ENCODE measurements at places on chromosomes 6 and 20. TPM values are rescaled to one million over a fixed set of nuclear protein-coding genes. Genes with fewer than 3 reads are reported as not detected.
A peak's percentile ranks its signal among the peaks of the same experiment; 100 is the strongest.

GRCh38 chr6:130537447-130537846 lies 171.6 kb downstream of the TMEM200A start:
- DNase-seq, result no peak
- H3K4me1 ChIP-seq, result no peaks in the 10 kb centered on the region
- no peaks in the 10 kb centered on the region for H3K27me3 ChIP-seq
- H3K27ac ChIP-seq, result no peak overlapping the region

DNA sequence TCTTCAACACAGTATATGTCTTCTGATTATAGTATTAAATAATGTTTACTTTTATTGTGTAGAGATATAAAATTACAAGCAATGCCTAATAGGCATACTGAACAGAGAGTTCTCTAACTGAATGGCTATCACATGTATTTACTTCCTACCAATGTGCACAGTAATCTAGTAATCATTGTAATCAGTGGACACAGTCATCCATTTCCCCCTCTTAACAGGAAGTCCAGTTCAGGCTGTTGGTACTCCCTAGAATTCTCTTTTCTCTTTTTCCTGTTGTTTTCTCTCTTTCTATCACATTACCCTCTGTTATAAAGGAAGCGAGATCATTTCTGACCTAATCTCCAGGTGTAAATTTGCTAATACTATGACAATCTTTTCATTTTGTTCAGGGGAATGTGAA lies 172.5 kb downstream of the HTR1B start:
- no peak overlapping the region for H3K4me3 ChIP-seq
- no peaks in the 10 kb centered on the region for H3K4me1 ChIP-seq
- no peaks in the 10 kb centered on the region for H3K36me3 ChIP-seq
- DNase-seq, result no peak
- H3K27ac ChIP-seq, result no peak overlapping the region
- no peaks in the 10 kb centered on the region for H3K27me3 ChIP-seq

DNA sequence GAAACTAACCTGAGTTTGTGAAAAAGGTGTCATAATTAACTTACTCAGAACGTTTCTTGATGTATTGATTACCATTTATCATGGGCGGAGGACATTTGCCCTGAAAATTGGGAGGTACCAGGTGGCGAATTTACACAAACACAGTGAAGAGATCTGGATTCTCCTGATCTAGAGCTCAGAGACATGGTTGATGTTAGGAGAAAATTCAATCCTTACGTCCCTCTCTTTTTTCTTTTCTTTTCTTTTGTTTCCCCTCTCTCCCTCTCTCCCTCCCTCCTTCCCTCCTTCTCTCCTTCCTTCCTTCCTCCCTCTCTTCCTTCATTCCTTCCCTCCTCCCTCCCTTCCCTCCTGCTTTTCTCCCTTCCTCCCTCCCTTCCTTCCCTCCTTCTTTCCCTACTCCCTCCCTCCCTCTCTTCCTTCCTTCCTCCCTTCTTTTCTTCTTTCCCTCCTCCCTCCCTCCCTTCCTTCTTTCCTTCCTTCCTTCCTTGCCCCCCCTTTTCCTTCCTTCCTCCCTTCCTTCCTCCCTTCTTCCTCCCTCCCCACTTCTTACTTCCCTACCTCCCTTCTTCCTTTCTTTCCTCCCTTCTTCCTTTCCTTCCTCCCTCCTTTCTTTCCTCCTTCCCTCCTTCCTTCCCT lies 234.1 kb downstream of the OTOR start:
- no peaks in the 10 kb centered on the region for H3K36me3 ChIP-seq
- H3K4me1 ChIP-seq, result no peaks in the 10 kb centered on the region
- no peak overlapping the region for H3K27ac ChIP-seq
- H3K4me3 ChIP-seq, result no peak overlapping the region
- no peak for DNase-seq

- H3K4me1 ChIP-seq, result no peaks in the 10 kb centered on the region
- DNase-seq, result no peak
- H3K36me3 ChIP-seq, result no peaks in the 10 kb centered on the region
- H3K27ac ChIP-seq, result peak overlapping the region; percentile 45
- no peaks in the 10 kb centered on the region for H3K27me3 ChIP-seq
Observed at GRCh38 chr6:166473886-166474571, 91.3 kb upstream of the MPC1 start.

DNA sequence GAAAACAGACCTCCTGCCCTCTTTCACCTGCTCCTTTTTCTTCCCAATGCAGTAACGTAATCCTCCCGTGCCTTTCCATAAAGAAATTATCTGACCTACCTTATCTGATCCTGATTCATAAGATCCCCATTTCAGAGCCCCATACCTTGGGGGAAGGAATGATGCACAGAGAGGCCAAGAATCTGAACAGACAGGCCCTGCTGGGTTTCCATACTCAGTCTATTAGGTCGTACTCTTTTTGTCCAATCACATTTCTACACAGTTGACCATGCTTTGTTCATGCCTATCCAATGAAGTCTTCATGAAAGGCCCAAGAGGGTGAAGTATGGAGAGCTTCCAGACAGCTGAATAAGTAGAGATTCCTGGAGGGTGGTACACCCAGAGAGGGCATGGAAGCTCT lies 25.3 kb downstream of the SRPK1 start:
- H3K36me3 ChIP-seq, result peaks cover 19% of the 10 kb centered on the region
- no peaks in the 10 kb centered on the region for H3K4me1 ChIP-seq
- DNase-seq, result no peak

SDCBP2 gene
- 4.0 TPM for polyA plus RNA-seq

GRCh38 chr6:13303668-13304017 lies 24.7 kb downstream of the TBC1D7 start:
- H3K27me3 ChIP-seq, result no peaks in the 10 kb centered on the region
- H3K27ac ChIP-seq, result peak overlapping the region; percentile 55
- H3K4me1 ChIP-seq, result peaks cover 27% of the 10 kb centered on the region
- no peak overlapping the region for H3K4me3 ChIP-seq

PPP1R16B gene
- 0.91 TPM for polyA plus RNA-seq

GRCh38 chr6:19839237-19839546 lies 2.0 kb downstream of the ID4 start:
- H3K4me1 ChIP-seq, result no peaks in the 10 kb centered on the region
- peaks cover 10% of the 10 kb centered on the region for H3K36me3 ChIP-seq
- peak overlapping the region; percentile 75 for H3K4me3 ChIP-seq
- no peak overlapping the region for H3K27ac ChIP-seq

DNA sequence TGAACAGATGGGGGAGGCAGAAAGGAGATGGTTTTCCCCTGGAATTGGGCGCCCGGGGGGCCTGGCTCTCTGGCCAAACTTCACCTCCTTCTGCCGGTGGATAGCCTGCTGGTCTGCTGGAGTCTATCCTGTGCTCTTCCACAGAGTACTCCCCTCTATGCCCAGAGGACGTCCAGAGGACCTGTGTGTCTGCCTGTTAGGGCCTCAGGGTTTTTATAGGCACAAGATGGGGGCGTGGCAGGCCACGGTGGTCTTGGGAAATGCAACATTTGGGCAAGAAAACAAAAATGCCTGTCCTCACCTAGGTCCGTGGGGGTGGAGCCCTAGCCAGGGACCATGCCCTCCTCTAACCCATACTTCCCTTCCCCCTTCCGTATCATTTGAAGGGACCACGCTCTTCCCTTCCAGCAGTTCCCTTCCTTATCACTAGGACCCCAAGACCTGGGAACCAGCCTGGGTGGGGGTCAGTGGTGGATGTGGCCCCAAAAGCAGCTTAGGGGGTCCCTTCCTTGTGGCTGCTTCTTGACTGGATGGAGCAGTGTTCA lies 53.6 kb upstream of the ZNF337 start:
- peak overlapping the region; percentile 73 for H3K27ac ChIP-seq
- peak overlapping the region; percentile 33 for H3K4me3 ChIP-seq
- no peaks in the 10 kb centered on the region for H3K36me3 ChIP-seq
- H3K4me1 ChIP-seq, result peaks cover 9% of the 10 kb centered on the region

- no peaks in the 10 kb centered on the region for H3K36me3 ChIP-seq
- no peak overlapping the region for H3K27ac ChIP-seq
- no peaks in the 10 kb centered on the region for H3K4me1 ChIP-seq
- H3K27me3 ChIP-seq, result no peaks in the 10 kb centered on the region
Observed at GRCh38 chr20:61678437-61678836, 387.2 kb downstream of the TAF4 start.

GRCh38 chr20:24102290-24102689 lies 113.7 kb upstream of the GGTLC1 start:
- peak overlapping the region; percentile 73 for H3K27ac ChIP-seq
- no peak overlapping the region for H3K4me3 ChIP-seq

PDCD2 gene
- 82.1 TPM for polyA plus RNA-seq

SLC32A1 gene
- polyA plus RNA-seq, result not detected

DNA sequence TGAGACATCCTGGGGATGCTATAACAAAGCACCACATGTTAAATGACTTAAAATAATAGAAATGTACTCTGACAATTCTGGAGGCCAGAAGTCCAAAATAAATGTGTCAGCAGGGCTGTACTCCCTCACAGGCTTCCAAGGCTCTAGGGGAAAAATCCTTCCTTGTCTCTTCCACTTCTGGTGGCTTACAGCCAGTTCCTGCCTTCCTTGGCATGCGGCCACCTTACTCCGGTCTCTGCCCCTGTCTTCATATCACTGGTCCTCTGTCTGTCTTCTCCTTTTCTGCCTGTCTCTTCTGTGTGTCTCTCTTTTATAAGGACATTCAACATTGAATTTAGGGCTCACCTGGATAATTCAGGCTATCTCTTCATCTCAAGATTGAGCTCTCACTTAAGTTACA lies 155.3 kb upstream of the SYNCRIP start:
- H3K4me1 ChIP-seq, result peaks cover 8% of the 10 kb centered on the region
- H3K4me3 ChIP-seq, result no peak overlapping the region
- no peak for DNase-seq
- no peak overlapping the region for H3K27ac ChIP-seq

GRCh38 chr20:34396408-34396807 lies 33.3 kb downstream of the ITCH start:
- peaks cover 14% of the 10 kb centered on the region for H3K4me1 ChIP-seq
- no peak overlapping the region for H3K27ac ChIP-seq
- H3K27me3 ChIP-seq, result no peaks in the 10 kb centered on the region

Data from SK-N-SH (cell line).